Right lung (tissue), 10 donors: ENCODE measurements at places on chromosomes 5 and 9. TPM values are rescaled to one million over a fixed set of nuclear protein-coding genes. Genes with fewer than 3 reads are reported as not detected.

USP20 gene
- 24.3 TPM for polyA plus RNA-seq

UNC13B gene
- 73.8 TPM for polyA plus RNA-seq

ZSWIM6 gene
- polyA plus RNA-seq = 26.1 TPM

KCNT1 gene
- polyA plus RNA-seq = 0.40 TPM

ORM2 gene
- 1.4 TPM for polyA plus RNA-seq

PTPA gene
- polyA plus RNA-seq = 123 TPM

FOXD4L4 gene
- polyA plus RNA-seq = not detected

CDKN2B-AS1 gene
- polyA plus RNA-seq = not detected

ELL2 gene
- 27.1 TPM for polyA plus RNA-seq

PCDHB5 gene
- polyA plus RNA-seq = 9.1 TPM

CTXN3 gene
- not detected for polyA plus RNA-seq

TAF1L gene
- polyA plus RNA-seq = 0.09 TPM

PCDHAC2 gene
- 4.3 TPM for polyA plus RNA-seq

CEL gene
- 2.5 TPM for polyA plus RNA-seq

ANKRA2 gene
- polyA plus RNA-seq = 48.4 TPM

ADRB2 gene
- polyA plus RNA-seq = 0.94 TPM
